ENCODE measurements at places on chromosomes 1 and 21.

GRCh38 chr1:54240741-54241335 is 40.9 kb downstream of the MRPL37 start:
- DNase-seq = no peak

- DNase-seq = no peak
Measured at GRCh38 chr21:26169611-26170470, 729 bp downstream of the APP start.

- DNase-seq = no peak
Measured at GRCh38 chr1:6822530-6823359, 37.5 kb downstream of the CAMTA1 start.

DNA sequence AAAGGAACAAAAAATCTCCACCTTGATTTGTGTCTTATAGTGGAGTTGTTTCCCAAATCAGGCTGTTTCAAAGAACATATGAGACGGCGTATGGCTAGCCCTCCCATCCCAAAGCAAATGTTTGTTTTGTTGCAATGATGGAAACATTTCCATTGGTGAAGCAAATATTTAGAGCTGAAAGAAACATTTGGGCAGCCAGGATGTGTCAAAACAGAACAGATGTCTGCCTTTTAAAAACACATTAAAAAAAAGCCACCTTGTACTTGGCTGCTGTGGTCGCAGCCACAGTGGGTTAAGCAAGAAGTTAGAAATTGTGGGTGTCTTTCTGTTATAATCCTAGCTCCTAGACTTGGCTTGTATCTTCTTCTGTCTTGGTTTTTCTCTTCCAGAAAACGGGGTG is 116.3 kb downstream of the PEX14 start:
- no peak for DNase-seq

GRCh38 chr1:96808191-96808590 is 86.6 kb downstream of the PTBP2 start:
- DNase-seq = no peak

GRCh38 chr1:47618222-47618720 is 180.4 kb downstream of the FOXD2 start:
- no peak for DNase-seq

DNA sequence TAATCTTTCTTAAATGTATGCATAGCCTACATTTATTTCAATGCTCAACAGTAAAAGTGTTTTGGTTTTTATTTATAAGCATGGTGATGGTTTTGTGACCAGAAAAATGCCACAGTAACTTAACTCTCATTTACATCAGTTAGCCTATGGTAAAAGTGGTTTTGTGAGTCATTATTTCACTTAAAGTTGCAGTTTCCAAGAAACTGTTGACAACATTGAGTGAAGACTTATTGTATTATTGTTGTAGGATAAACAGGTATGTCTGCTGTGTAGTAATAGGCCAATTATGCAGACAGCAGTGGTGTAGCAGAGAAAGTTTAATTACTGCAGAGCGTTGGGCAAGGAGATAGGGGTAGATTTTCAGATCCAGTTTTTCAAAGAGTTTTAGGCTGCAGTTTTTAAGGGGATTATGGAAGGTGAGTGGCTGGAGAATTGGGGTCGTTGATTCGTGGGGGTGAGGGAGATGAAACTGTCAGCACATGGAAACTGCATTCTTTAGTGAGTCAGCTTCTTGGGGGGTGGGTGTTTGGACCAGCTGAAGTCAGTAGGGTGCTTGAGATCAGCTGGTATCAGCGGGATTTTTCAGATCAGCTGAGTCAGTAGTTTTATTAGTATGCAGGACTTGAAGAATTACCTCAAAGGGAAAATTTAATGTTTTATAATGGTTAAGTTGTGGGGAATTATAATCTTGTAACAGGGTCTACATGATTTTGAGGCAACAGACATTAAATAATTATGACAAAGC is 168.7 kb upstream of the FMN2 start:
- DNase-seq = no peak

GRCh38 chr1:184622136-184622823 is 132.4 kb downstream of the EDEM3 start:
- DNase-seq = no peak

All from esophagus squamous epithelium (tissue), 5 donors.